ENCODE measurements at places on chromosomes 6 and 20.

- no peak for DNase-seq
These were observed 59.8 kb upstream of the MANEA start for GRCh38 chr6:95517568-95517967.

GRCh38 chr6:34512738-34513115 is 43.4 kb downstream of the SPDEF start:
- DNase-seq = no peak

DNA sequence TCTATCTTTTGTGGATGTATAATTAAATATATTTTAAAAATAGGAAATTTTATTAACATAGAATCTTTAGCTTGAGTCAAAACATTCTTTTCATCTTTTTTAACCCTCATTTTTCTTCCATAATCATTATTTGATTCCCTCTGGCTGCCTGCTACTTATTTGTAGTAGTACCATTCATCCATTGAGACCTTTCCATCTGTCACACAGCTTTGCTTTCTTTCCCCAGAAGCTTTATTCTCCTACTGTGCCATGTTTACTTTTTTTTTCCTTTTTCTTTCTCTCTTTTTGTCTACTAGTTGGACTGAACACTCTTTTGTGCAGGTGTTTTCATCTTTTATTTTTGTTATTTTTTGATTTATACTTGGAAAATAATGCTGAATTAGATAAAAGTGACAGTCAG is 522.6 kb upstream of the MMS22L start:
- no peak for DNase-seq

GRCh38 chr6:47134476-47135189 is 92.5 kb upstream of the ADGRF1 start:
- DNase-seq = no peak

GRCh38 chr20:33676121-33676520 is 1.9 kb upstream of the NECAB3 start:
- no peak for DNase-seq

- DNase-seq = no peak
These were observed 56.4 kb downstream of the SNRNP48 start for GRCh38 chr6:7646394-7646793.

GRCh38 chr6:7155871-7156579 is 48.3 kb downstream of the RREB1 start:
- DNase-seq = no peak

DNA sequence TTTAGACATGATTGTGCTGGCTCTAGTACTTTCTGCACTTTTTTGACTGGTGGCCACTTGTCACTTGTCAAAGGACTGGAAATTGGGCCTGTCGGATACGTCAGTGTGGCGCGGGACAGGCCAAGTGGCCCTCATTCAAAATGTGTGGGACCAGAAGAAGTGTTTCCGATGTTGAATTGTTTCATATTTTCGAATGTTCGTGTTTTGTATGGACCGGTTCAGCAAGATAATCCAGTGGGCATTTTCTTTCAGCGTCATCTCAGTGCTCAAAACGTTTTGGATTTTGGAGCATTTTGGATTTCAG is 3.5 kb downstream of the KIF25 start:
- DNase-seq = no peak

DNA sequence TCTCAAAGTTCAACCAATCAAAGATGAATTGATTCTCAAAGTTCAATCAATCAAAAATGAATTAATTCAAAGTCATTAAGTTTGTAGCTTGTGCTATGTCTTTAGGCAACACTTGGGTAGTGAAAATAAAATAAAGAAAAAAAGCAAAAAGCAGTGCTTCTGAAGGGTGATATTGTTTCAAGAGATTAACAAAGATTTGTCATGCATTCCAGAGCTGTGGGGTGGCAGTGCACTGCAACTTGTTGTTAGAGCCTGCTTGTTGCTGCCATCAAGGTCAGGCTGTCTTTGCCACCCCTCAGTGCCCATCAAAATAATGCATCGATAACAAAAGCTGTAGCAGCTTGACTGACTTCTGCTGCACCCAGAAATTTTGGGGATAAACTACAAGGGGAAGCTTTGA is 128.6 kb downstream of the RNF144B start:
- no peak for DNase-seq

DNA sequence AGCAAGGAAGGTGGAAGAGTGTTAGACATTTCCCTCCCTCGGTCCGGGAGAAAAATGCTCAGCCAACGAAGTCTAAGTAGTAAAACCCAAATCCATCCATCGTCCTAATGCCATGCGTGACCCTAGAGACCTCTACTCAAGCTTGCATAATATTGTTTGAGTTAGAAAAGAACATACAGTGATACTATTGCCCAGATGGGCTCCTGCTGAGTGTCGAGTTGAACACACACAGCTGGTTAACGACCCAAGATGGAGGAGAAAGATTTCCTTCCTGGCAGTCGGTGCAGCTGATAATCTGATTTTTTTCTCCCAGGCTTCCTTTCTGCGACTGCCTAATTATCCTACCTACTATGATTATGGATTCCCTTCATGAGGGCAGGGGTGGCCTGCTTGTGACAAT is 164.4 kb upstream of the KCNG1 start:
- DNase-seq = no peak

DNA sequence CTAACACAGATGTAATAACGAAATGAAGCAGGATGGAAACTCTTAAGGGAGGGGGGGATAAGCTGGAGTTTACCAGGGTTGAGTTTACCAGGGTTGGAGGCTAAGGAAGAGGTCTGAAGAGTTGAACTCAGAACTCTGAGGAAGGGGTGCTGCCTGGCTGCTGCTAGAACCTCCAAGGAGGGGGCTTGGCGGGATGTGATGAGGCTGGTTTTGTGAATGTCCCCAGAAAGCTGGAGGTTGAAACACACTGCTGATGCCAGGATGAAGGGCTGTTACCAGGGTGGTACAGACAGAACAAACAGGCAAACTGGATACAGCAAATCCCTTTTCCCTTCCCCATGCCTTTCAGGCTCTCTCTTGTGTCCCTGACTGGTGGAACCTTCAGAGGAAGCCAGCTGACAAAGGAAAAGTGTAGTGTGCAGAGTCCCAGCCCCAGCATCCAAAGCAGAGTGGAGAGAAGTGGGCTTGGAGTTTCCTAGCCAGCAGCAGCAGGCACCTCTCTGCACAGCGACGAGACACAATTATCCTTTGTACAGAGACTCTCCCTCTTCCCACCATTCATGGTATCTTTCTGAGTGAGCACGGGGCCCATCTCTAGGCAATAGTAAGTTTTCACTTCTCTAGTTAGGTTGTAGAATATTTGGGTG is 23.7 kb downstream of the UBE2V1 start:
- no peak for DNase-seq

GRCh38 chr6:72621291-72622093 is at the start of gene KCNQ5:
KCNQ5 (plus strand) TSS chr6:72622064.
- DNase-seq = no peak

DNA sequence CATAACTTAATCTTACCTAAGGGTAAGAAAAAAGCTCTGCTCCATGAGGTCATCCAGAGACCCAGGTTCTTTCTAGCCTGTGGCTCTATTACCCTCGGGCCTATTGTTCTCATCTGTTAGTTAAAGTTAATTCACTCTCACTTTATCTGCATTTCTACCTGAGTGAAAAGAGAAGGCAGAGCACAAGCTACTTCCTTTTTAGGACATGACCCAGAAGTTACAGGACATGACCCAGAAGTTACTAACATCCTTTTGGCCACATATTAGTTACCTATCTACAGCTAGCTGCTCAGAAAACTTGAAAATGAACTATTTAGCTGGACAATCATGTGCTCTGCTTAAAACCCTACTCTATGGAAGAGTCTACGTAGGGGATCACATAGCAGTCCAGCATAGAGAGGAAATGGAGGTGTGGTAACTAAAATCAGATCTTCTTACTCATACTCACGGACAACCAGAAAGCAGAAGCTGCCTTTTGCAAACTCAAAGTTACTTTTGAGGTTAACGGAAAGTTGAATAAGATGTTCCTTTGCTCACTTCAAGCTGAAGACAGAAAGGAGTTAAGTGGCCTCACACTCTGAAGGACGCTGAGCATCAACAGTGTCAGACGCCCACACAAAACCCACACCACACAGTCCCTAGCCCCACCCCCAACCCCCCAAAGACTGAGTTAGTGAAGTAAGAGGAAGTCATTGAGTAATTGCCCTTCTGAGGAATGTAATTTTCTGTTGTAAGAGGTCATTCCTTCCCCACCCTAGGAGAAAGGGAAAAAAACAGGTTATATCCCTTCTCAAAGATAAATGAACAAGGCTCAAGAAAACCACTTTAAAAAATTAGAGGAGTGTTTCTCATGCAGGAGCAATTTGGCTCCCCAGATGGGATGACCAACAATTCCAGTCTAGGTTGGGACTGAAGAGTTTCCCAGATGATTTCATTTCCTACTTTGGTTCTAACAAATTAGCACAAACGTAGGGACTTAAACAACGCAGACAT is 45.9 kb upstream of the TAB2 start:
- DNase-seq = no peak

DNA sequence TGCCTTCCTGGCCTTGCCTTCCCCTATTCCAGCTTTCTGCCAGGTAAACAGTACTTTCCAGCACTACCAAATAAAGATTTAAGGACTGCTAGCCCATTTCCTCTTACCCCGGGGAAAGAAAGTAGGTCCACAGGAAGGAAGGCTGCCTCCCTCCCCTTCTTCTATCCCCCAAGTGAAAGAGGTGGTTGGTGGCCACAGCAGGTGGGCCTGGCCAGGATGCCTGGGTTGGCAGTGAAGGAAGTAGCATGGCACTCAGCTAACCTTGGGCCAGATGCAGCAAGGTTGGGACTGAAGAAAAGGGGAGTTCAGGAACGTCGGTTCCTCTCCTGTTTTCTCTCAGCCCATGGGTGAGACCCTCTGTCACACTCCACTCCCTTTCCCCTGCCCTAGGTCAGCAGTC is 8.9 kb downstream of the NFKBIL1 start:
- DNase-seq = no peak

- DNase-seq = no peak
These were observed 45.0 kb downstream of the SULF2 start for GRCh38 chr20:47740121-47740861.

GRCh38 chr6:159086033-159086618 is 41.3 kb upstream of the TAGAP start:
- no peak for DNase-seq

DNA sequence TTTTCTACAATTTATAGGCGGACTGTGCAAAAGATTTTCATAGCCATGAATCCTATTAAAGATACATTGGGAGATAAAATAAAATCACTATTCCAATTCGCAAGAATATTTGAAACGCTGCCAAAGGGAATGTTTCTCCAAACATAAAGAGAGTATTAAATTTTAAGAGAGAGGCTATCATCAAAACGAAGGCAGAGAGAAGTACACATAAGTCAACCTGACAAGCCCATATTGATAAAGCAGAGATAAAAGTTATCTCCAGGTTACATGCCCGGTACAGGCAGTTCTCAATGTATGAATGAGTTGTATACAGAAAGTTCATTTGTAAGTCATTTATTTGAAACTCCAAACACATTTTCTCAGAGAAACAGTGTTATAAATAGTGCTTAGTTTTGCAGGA is 193.1 kb downstream of the ATXN1 start:
- DNase-seq = no peak

- no peak for DNase-seq
These were observed 102.1 kb upstream of the NT5E start for GRCh38 chr6:85347812-85348211.

GRCh38 chr6:166708460-166708859 is 81.4 kb upstream of the RPS6KA2 start:
- no peak for DNase-seq

DNA sequence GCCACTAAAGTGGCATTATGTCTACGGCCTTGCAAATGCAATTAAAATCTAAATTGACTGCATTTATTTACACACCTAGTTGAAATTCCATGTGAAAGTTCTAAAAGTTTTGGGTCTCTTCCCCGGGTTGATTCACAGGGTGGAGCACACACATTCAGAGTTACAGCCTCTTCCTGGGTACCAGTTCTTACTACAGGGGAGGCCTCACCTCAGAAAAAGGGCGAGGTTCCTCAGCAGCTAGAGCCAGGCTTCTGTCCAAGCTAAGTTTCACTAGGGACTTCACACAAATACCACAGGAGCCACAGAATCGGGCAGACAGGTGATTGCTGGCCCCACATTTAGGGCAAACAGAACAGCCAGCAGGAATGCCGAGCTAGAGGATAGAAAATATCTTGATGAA is 52.7 kb downstream of the DZANK1 start:
- no peak for DNase-seq

All from left renal cortex interstitium (tissue), 4 donors.